Activated CD4-positive, alpha-beta T cell treated with anti-CD3 and anti-CD28 coated beads for 36 hours (primary cell): ENCODE measurements at places on chromosomes 5 and 9. TPM values are rescaled to one million over a fixed set of nuclear protein-coding genes. Genes with fewer than 3 reads are reported as not detected.

- peaks cover 14% of the 10 kb centered on the region for H3K36me3 ChIP-seq
- H3K27ac ChIP-seq, result no peak overlapping the region
- H3K4me1 ChIP-seq, result peaks cover 3% of the 10 kb centered on the region
- H3K27me3 ChIP-seq, result no peaks in the 10 kb centered on the region
- H3K4me3 ChIP-seq, result no peak overlapping the region
Observed at GRCh38 chr9:113541019-113541900, 77.7 kb downstream of the RGS3 start.

GRCh38 chr5:126716861-126717260 is 60.1 kb upstream of the LMNB1 start:
- no peak overlapping the region for H3K4me3 ChIP-seq
- no peak for DNase-seq
- no peaks in the 10 kb centered on the region for H3K27me3 ChIP-seq
- no peaks in the 10 kb centered on the region for H3K4me1 ChIP-seq

Gene SHC3
- total RNA-seq, result not detected

Gene EIF4EBP3
- total RNA-seq, result 17.3 TPM

GRCh38 chr9:134834217-134834956 is 46.2 kb upstream of the FCN2 start:
- H3K4me3 ChIP-seq, result no peak overlapping the region
- DNase-seq, result no peak
- no peaks in the 10 kb centered on the region for H3K36me3 ChIP-seq

Gene FBLL1
- not detected for total RNA-seq

Gene GPR151
- total RNA-seq, result not detected

Gene PLAC8L1
- total RNA-seq, result not detected

- H3K27ac ChIP-seq, result no peak overlapping the region
- no peaks in the 10 kb centered on the region for H3K36me3 ChIP-seq
- H3K27me3 ChIP-seq, result no peaks in the 10 kb centered on the region
- H3K4me1 ChIP-seq, result peaks cover 23% of the 10 kb centered on the region
- H3K4me3 ChIP-seq, result no peak overlapping the region
Observed at GRCh38 chr5:36720688-36721087, 114.3 kb downstream of the SLC1A3 start.

DNA sequence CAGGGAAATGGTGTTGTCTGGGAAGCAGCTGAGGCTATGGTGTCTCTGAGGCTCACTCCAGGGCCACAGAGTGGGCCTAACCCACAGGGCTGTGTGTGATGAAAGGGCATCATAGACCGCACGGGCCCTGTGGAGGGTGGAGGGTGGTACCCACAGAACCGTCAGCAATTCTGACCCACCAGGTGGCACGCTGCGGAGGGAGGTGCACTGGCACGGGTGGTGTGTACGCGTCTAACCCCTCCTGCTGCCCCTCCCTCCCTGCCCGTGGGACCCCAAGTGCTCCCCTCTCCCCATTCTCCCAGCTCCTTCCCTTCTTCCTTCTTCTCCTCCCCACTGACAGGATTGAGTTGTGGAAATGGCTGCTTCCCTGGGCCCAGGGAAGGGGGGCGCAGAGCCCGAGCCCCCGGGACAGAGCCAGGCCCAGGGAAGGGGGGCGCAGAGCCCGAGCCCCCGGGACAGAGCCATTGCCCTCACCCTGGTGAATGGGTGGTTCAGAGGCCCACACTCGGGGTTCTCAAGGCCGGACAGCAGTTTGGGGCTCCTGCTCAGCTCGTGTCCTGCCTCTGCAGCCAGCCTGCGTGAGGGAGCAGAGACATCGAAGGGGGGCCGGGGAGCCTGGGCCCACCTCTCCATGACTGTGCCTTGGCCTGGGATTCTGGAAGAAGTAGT is 6.8 kb downstream of the LCN10 start:
- H3K27me3 ChIP-seq, result no peaks in the 10 kb centered on the region
- peaks cover 14% of the 10 kb centered on the region for H3K4me1 ChIP-seq
- no peaks in the 10 kb centered on the region for H3K36me3 ChIP-seq
- no peak overlapping the region for H3K4me3 ChIP-seq
- DNase-seq, result no peak
- no peak overlapping the region for H3K27ac ChIP-seq

DNA sequence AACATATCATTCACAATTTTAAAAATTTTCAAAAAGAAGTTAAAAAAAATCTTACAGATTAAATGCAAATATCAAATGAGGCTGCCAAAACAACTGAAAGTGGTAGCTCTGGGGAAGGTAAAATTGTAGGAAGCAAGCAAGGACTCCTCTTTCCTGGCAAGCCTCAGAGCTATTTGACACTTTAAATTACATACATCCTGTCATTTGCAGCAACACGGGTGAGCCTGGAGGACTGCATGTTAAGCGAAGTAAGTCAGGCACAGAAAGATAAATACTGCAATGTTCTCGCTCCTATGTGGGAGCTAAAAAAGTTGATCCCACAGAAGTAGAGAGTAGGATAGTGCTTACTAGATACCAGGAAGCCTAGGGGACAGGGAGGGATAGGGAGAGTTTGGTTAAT is 58.0 kb downstream of the LPAR1 start:
- H3K27me3 ChIP-seq, result no peaks in the 10 kb centered on the region
- no peaks in the 10 kb centered on the region for H3K4me1 ChIP-seq
- DNase-seq, result no peak
- no peak overlapping the region for H3K4me3 ChIP-seq
- no peaks in the 10 kb centered on the region for H3K36me3 ChIP-seq
- no peak overlapping the region for H3K27ac ChIP-seq

GRCh38 chr5:122392824-122393223 is 80.8 kb downstream of the SNCAIP start:
- peaks cover 2% of the 10 kb centered on the region for H3K27me3 ChIP-seq
- H3K4me3 ChIP-seq, result no peak overlapping the region
- no peak overlapping the region for H3K27ac ChIP-seq
- DNase-seq, result no peak
- no peaks in the 10 kb centered on the region for H3K4me1 ChIP-seq

Gene GABRA1
- not detected for total RNA-seq

GRCh38 chr5:10854506-10855277 is 93.7 kb upstream of the DAP start:
- no peaks in the 10 kb centered on the region for H3K4me1 ChIP-seq
- peaks cover 8% of the 10 kb centered on the region for H3K27me3 ChIP-seq
- no peak overlapping the region for H3K4me3 ChIP-seq

GRCh38 chr9:137255448-137256114 is 454 bp downstream of the NELFB start:
- peaks cover 18% of the 10 kb centered on the region for H3K4me1 ChIP-seq
- peak overlapping the region; percentile 81 for H3K27ac ChIP-seq
- H3K36me3 ChIP-seq, result peaks cover 9% of the 10 kb centered on the region

DNA sequence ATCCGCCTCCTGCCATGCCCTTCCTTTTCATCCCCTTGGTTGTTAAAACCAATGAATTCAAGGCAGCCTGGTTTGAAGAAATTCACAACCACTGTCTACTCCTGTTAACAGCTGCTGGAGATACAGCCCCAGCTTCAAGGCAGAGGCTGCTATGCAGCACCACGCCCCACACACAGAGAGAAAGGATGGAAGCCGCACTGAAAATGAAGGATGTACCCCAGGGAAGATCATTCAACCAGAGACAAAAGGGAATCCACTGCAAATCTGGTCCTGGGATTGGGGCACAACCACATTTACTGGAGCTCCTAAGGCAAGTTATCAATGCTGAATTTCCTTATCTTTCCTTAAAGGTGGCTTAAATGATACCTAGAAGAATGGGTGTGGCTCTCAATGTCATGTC is 58.7 kb downstream of the DPYSL3 start:
- no peak overlapping the region for H3K27ac ChIP-seq
- no peaks in the 10 kb centered on the region for H3K36me3 ChIP-seq
- no peak for DNase-seq
- H3K4me3 ChIP-seq, result no peak overlapping the region

Gene ADRA1B
- total RNA-seq, result not detected

DNA sequence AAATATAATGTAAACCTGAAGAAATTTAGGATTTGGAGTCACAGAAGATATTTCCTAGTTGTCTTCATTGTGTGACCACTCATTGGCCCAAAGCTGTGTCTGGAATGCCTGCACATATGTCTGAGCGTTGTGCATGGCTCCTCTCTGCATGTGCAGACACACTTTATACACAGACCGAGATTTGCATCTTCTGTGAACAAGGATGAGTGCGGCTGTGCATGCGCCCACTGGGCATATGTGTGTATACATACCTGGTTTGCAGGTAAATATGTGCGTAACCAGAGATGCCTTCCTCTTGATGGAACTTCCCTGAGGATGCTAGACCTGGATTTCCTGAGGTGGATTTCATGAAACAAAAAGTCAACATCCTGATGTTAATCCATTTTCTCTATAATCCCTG is 19.1 kb downstream of the PHF2 start:
- no peak for DNase-seq

Gene GABRA6
- not detected for total RNA-seq

DNA sequence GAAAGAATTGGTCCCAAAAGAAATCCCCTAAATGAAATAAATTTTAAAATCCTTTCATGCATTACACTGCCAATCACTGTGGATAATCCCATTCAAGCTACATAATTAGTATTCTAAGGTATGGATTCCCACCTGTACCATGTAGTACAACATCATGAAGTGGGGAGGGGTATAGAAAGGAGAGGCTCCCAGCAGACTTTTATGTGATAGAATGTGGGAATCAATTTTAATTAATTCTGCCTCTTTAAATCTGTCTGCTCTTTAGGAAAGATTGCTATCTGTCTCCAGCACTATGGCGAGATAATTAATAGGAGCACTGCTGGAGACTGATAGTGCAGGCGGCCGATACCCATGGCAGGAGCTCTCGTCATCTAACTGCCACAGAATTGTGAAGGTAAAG is 95.4 kb downstream of the CDH12 start:
- H3K4me3 ChIP-seq, result no peak overlapping the region
- no peaks in the 10 kb centered on the region for H3K4me1 ChIP-seq
- H3K27me3 ChIP-seq, result no peaks in the 10 kb centered on the region
- no peak for DNase-seq
- no peak overlapping the region for H3K27ac ChIP-seq

DNA sequence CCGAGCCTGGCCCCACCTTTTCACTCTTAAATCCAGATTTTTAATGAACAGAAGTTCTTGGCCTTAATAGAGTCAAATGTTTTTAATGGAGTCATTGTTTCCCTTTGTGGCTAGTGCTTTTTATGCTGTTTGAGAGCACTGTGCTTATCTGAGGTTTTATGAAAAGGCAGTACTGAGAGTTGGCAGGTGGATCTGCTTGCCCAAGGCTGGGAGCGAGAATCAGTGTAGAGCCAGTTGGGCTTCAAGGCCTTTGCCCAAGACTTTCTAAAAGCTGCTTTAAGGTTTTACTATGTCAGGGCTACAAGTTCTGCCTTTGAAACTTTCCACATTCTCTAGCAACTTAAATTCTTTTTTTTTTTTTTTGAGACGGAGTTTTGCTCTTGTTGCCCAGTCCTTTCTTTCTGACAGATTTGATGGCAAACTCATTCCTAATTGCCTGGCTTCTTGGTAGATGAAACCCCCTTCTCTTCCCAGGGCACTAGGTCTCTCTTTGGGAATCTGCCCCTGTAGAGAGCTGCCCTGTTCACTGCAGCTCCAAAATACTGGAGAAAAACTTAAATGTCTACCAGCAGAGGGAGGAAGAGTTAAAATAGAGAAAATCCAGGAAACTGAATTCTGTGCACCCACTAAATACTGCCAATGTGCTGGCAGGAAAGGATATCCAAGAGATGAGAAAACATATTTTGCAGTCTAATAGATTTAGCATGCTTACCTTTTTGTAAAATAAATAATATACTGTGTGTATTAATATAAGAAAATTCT is 36.9 kb upstream of the CDK20 start:
- H3K4me1 ChIP-seq, result peaks cover 14% of the 10 kb centered on the region
- no peak overlapping the region for H3K27ac ChIP-seq
- H3K4me3 ChIP-seq, result no peak overlapping the region
- peaks cover 5% of the 10 kb centered on the region for H3K27me3 ChIP-seq

Gene TAF11L10
- total RNA-seq, result not detected

Gene ADAMTS6
- total RNA-seq, result 1.3 TPM

Gene FST
- total RNA-seq, result 0.54 TPM
